Activated gamma-delta T cell treated with anti-CD3 and anti-CD28 coated beads, Interleukin-2, amount 50 U/mL, for 16 hours (primary cell): ENCODE measurements at places on chromosomes 13 and 19.

GRCh38 chr13:89029062-89029461 lies 1357.9 kb downstream of the SLITRK5 start:
- DNase-seq, result no peak

DNA sequence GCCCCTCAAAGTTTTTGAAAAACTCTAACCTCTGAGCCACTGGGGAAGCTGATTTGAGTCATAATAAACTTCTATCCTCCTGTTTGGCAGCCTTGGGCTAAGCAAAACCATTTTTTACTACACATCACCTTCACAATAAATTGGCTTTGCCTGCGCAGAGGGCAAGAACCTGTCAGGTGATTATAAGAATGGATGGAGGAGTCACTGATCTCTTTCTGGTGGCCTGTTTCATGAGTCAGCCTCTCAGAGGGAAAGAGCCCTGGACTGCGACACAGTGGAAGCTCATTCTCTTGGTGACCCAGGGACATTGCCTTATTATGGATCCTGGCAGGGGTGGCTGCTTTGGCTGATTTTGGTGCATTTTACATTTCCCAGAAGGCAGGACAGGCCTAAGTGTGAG lies 17.5 kb upstream of the PSG9 start:
- no peak for DNase-seq

- no peak for DNase-seq
Measured at GRCh38 chr13:58908019-58908679, 1255.6 kb downstream of the DIAPH3 start.

GRCh38 chr13:74203576-74203975 lies 69.4 kb upstream of the KLF12 start:
- no peak for DNase-seq

- DNase-seq, result no peak
Measured at GRCh38 chr13:32117701-32118100, 86.1 kb downstream of the FRY start.

DNA sequence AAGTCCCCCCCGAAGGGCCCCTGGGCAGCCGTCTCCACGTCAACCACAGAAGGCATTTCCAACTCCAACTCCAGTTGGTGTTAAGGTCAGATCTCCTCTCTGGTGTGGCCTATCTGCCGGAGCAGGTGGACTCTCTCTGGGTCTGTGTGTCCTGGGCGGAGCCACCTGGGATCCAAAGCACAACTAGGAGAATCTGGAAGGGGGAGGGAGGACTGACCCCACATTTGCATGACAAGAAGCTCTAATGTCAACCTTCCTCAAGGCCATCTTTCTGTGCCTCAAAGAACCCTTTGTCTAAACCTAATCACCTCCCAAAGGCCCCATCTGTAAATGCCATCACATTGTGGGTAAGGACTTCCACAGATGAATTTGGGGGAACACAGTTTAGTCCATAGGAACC lies 381.5 kb downstream of the UQCRFS1 start:
- DNase-seq, result no peak

DNA sequence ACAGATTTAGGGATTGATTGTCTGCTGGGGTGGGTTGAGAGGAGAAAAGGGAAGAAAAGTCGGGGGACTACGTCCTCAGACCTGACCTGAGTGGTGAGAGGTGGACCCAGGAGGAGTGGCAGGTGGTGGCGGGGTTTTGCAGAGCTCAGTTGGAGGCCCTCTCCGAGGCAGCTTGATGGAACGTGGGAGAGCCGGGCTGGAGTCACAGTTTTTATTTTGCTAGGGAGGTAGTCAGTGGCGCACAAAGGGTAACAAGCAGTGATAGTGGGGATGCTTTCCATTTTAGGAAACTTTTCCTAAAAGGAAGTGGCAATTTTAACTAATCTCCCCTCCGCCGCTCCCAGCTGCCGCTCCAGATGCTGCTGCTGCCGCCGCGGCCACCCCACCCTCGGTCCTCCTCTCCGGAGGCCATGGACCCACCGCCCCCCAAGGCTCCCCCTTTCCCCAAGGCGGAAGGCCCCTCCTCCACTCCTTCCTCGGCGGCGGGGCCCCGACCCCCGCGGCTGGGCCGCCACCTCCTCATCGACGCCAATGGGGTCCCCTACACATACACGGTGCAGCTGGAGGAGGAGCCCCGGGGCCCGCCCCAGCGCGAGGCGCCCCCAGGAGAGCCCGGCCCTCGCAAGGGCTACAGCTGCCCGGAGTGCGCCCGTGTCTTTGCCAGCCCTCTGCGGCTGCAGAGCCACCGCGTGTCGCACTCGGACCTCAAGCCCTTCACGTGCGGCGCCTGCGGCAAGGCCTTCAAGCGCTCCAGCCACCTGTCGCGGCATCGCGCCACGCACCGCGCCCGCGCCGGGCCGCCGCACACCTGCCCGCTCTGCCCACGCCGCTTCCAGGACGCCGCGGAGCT lies 1.1 kb upstream of the ZNF581 start:
- no peak for DNase-seq

GRCh38 chr13:79191501-79191900 lies 214.6 kb downstream of the RBM26 start:
- no peak for DNase-seq

- no peak for DNase-seq
Measured at GRCh38 chr19:10238172-10238783, 7.1 kb upstream of the S1PR2 start.

DNA sequence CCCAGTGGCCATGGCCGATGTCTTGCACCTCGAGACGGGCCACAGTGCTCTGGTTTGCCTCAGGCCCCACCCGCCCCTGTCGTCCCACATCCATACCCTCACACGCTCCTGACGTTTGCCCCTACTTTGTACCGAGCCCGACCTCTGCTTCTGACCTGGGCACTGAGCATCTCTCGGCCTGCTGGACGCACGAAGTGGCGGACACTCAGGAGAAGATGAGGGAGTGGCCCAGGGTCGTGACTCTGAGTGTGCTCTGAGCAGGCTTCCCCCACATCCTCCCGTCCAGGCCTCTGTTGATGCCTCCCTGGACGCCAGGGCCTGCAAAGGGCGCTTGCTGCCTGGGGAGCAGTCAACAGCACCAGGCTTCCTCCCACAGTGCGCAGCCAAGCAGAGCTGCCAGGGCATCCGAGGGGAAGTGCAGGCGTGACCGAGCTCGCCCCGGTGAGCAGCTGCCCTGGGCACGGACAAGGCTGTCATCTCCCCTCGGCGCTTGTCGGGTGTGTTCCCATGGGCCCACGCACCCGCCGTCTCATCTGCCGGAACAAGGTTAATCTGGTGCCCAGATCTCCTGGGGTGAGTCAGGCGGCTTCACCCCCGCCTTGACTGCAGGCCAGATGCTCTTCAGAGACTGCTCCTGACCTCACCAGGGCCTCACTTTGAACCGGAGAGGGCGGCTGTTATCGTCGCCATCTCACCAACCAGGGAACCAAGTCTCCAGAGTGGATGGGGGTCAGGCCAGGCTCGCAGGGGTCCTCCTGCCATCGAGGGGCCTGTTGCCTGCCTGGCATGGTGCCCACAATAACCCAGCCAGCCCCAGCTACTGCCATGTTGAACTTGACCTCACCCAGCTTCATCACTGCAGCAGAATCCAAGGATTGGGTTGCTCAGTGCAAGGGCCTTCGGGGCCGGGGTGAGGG lies 27.2 kb downstream of the COMP start:
- no peak for DNase-seq

DNA sequence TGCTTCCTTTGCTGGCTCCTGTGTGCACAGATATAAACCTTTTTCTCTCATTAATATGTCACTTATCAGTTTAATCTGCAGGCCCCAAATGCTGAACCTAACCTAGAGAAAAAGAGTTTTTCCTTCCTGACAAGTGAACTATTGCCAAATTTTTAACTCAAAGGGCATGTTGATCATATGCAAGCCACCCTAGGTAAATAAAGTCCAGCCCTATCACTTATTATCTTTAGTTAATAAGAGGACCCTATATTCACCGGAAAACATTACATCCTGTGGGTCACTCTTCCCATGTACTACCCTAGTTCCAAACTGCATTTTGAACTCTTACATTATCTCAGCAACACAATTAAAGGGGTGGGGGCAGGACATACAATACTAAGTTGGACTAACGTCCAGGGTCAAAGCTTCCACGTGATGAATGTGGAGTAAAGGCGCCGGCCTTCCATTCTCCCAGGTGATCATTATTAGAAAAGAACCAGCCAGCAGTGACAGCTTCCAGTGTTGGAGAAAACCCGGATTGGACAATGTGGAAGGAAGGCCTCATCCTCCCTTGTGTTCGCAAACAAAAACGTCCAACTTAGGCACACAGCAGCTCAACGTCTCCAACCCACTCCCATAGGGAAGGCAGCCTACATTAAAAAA lies 86.6 kb downstream of the STK24 start:
- no peak for DNase-seq

DNA sequence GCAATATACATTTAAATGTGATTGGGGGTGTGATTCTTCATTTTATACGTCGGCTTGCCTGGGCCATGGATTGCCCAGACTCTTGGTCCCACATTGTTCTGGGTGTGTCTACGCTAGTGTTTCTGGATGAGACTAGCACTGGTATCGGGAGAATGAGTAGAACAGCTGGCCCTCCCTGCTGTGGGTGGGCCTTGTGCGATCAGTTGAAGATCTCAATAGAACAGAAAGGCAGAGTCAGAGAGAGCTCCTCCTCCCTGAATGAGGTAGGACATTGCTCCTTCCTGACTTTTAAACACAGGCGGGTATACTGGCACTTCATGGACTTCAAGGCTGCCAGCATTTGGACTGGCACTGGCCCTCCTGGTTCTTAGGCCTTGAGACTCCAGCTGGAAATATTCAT lies 603.0 kb downstream of the LIG4 start:
- no peak for DNase-seq

GRCh38 chr13:51532736-51533197 lies 51.5 kb upstream of the WDFY2 start:
- no peak for DNase-seq

- DNase-seq, result no peak
Measured at GRCh38 chr19:718251-718951, 9.7 kb downstream of the PALM start.
